NK-92 treated with Interleukin-12 subunit alpha and Interleukin-12 subunit beta, amount 100 ng/mL, for 24 hours (cell line): ENCODE measurements at places on chromosomes 1 and 21.

- DNase-seq = no peak
Measured at GRCh38 chr1:197955486-197956394, 38.6 kb downstream of the LHX9 start.

DNA sequence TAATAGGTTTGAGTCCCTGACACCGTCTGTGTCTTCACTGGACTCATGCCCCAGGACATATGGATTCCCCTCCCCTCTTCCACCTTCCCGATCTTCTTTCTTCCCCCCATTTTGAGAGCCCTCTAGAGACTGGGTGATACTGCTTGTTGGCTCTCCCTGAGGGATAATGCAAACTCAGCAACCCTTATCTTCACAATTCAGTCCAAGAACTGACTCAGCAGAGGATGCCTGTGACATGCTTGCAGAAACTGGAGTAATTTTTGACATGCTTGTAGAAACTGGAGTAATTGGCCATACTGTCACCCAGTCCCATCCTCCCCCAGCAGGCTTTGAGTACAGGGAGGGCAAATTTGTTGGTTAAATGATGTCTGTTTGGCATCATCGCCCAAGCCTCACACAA, 127.6 kb upstream of the CTTNBP2NL start:
- no peak for DNase-seq

GRCh38 chr1:207049974-207050391, 1.0 kb downstream of the YOD1 start:
- no peak for DNase-seq

DNA sequence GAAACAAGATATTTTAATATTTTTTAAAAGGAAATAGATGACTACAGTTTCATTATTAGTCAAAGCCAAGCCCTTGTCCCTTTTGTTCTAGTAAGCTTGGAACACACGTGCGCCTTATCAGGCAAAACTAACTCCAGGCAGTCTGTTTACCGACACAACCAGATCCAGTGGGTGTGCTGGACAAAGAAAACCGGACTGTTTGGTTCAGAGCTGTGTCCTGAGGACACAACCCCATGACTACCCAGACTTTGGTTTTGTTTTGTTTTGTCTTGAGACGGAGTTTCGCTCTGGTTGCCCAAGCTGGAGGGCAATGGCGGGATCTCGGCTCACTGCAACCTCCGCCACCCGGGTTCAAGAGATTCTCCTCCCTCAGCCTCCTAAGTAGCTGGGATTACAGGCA, 13.9 kb upstream of the RHOU start:
- DNase-seq = no peak

DNA sequence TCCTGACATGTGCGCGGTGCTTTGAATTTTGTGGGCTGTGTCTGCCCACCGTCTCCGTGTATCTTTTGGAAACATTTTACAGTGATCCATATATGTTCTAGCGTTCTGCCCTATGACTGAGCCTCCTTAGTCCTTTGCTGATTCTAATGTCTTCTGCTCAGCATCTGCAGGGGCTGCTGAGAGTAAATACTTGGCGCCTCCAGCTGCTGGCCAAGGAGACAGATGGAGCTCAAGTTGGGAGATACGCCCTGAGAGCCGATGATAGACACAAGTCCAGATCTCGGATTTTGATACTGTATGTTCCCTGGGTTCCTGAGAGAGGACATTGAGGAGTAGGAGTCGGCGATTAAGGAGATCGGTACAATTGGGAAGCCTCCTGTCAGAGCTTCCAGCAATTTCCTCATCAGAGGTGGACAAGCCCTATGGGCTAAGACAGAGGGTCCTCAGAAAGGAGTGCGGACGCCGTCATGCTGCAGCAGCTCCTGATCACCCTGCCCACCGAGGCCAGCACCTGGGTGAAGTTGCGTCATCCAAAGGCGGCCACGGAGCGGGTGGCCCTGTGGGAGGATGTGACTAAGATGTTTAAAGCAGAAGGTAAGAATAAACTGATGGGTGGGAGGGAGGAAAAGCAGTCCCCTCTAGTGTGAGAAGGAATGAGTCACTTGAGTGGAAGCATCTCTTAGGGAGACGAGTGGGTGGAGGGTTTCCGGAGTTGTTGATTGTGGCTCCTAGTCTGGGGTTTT, 390 bp downstream of the ZFP69B start:
- DNase-seq = no peak

- no peak for DNase-seq
Measured at GRCh38 chr1:205351984-205352713, 4.6 kb downstream of the KLHDC8A start.

- DNase-seq = no peak
Measured at GRCh38 chr1:50913954-50914353, 46.1 kb downstream of the FAF1 start.

- no peak for DNase-seq
Measured at GRCh38 chr1:75765697-75766355, 20.2 kb upstream of the RABGGTB start.

- no peak for DNase-seq
Measured at GRCh38 chr1:5910276-5910620, 82.0 kb downstream of the NPHP4 start.
